Hematopoietic multipotent progenitor cell treated with erythropoietin and hydrocortisone succinate and interleukin-3 and kit ligand, for 17 days (in vitro differentiated cells): ENCODE measurements at places on chromosomes 3 and 15.
A peak's percentile ranks its signal among the peaks of the same experiment; 100 is the strongest.

GRCh38 chr3:8529738-8530525 is 28.3 kb downstream of the LMCD1 start:
- DNase-seq = no peak

DNA sequence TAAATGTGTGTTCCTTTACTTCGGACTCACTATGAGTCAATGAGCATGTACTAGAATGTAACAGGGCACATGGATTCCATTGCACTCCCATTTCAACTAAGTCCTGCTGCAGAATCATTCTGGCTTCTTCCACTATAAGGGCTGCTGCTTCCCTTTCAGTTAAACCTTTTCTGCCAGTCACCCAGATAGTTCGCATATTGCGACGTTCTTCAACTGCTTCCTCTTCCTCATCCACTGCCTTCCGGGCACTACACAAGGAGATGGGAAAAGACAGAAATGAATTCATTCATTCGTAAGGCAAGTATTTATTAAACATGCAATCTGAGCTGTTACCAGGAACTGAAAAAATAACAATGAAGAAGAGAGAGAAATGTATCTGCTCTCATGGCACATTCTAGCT is 55.6 kb downstream of the POLQ start:
- DNase-seq = no peak

DNA sequence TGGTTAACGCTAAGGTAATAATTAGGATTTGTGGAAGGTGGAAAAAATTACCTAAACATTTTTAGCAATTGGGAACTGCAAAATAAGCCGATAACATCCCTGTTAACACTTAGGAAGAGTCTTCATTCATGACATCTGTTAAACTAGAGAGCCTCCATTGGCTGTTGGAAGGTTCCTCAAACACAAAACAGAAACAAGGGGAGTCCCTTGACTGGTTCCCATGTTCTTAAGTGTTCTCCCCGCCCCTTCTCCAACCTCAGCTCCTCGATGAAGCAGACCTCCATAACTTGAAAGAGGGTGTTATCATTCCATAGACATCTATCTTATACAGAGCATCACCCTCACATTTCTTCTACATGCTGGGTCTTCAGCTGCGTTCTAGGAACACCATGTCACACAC is 2.5 kb downstream of the SLC22A13 start:
- no peak for DNase-seq

DNA sequence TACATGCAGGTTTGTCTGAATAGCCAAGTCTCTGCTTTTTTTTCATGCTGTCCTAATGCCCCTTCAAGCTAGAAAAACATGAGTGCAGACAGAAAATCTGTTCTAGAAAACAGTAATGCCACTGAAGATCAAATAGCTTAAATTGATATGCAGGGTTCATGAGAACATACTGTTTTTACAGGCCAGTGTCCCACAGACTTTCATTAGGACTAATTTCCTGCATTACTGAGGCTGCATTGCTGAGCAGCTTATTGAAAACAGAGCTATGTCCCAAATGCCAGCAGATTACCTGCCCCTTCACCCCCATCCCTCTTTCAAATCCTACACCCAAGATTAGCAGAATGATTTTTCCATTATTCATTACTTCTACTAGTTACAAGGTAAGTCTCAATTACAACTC is 665 bp downstream of the TM4SF18 start:
- DNase-seq = no peak

DNA sequence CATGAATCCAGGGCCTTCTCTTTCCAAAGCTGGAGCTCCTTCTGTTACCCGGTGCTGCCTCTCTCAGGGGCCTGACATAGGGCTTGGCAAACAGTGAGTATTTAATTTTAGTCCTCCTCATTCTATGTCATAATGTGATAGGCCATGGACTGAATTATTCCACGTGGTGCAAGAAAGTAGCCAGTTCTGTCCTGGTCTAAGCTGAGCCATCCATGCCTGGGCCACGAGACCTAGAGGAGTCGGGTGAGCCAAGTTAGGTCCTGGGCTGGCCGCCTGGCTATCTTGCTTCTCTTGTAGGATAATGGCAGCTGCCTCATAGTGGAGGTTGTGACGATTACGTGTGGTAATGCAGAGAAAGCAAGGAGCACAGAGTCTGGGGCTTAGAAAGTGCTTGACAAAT is 170.6 kb downstream of the FAM43A start:
- DNase-seq = no peak

DNA sequence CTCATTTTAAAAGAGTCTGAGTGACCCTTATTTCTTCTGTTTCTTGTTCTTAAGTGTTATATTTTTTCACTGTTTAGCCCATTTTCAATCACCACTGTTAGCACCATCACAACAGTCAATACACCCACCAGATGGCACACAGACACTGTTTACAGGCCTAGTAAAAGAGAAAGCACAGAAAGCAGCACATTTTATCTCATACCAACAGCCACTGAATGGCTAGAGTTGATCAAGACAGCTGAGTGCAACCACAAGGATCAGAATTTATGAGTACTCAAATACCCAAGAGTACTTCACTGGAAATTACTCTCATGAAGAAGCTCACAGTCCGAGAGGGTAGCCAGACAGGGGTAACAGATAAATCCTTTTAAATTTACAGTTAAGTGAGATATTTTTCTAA is 127.0 kb downstream of the TFDP2 start:
- peak; percentile 94 for DNase-seq

GRCh38 chr3:126202276-126202675 is 21.9 kb upstream of the ALDH1L1 start:
- no peak for DNase-seq

DNA sequence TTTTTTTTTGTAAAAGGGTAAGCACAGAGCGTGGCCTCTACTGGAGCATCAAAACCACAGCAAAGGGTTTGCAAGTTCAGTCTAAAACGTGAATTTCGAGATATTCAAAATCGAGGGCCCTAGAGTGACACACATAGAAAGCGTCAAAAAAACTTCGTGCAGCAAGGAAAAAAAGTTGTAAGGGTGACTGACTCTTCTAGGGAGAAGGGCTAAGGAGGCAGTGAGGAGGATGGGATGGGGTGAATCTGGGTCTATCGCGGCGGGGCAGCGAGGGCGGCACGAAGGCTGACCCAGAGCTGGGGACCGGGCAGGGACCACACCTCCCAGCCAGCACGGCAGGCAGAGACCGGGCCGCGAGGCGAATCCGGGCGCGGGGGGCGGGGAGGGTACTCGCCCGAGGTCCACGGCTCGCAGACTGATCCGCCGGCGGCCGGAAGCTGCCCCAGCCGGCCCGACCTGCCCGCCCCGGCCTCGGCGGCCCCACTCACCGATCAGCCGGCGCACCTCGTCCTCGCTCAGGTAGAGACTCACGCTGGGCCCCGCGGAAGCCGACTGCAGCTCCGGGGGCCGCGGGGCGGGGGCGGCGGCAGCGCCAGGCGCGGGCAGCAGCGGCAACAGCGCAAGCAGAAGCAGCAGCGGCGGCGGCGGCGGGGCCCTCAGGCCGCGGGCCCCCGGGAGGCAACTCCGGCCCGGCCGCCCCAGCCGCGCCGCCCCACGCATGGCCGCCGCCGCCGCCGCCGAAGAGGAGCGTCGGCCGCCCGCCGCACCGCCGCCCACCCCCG is 533 bp downstream of the RYK start:
- DNase-seq = peak; percentile 14

GRCh38 chr3:133927540-133928066 is 31.9 kb upstream of the RAB6B start:
- DNase-seq = peak; percentile 75

- no peak for DNase-seq
Measured at GRCh38 chr15:64901914-64902313, 9.8 kb upstream of the ANKDD1A start.

DNA sequence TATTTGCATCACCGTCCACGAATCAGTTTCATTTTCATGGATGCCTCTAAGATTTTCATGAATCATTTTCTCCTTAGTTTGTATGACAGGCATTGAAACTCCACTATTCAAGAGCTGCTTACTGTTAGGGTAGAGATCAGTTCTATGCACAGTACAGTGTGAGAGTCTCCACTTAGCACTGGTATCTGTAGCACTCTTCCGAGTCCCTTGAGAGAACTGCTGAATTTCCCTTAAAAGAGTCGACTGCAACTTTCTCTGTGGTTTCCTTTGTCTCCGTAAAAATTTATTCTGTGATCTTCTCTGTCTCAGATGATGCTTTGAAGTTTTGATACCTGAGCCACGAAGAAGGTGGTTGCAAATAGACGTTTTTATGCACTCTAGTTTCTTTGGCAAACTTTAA is 14.8 kb downstream of the GTPBP8 start:
- DNase-seq = no peak

- DNase-seq = no peak
Measured at GRCh38 chr15:49620199-49620598, 419 bp downstream of the FAM227B start.
